CD4-positive, alpha-beta T cell treated with Interferon alpha-2 for 1 hour (primary cell): ENCODE measurements at places on chromosomes 3 and 15.

DNA sequence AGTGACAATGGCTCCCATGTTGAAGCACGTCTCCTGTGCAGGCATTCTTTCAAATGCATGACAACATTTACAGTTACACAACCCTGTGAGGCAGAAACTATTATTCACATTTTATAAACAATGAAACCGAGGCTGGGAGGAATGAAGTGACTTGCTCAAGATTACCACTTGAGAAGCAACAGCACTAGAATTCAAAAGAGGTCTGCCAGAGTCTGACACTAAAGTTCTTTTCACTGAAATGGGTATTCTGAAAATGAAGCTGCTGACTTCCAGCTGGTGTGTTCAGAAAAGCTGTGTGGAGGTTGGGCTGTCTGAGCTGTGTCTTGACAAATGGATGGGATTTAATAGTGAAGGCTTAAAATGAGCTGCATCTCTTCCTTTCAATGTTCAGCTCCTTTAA lies 104.4 kb downstream of the THSD4 start:
- DNase-seq = no peak

GRCh38 chr3:185318141-185318540 lies 44.8 kb upstream of the MAP3K13 start:
- DNase-seq = no peak

DNA sequence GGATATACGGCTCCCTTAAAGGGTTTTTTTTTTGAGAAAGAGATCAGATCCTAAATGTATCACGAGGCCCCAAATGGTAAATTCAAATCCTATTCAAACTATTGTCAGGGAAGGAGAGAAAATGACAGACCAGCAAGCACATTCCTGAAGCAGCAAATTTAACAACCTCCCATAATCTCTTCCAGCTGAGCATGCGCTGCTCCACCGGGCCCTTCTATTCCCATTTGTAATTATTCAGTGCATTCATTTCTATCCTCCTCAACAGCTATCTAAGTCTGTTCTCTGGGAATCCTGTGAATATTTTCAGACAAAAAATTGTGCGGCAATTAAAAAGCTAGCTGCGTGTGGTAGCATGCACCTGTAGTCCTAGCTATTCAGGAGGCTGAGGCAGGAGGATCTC lies 43.2 kb downstream of the MAGI1 start:
- DNase-seq = no peak

DNA sequence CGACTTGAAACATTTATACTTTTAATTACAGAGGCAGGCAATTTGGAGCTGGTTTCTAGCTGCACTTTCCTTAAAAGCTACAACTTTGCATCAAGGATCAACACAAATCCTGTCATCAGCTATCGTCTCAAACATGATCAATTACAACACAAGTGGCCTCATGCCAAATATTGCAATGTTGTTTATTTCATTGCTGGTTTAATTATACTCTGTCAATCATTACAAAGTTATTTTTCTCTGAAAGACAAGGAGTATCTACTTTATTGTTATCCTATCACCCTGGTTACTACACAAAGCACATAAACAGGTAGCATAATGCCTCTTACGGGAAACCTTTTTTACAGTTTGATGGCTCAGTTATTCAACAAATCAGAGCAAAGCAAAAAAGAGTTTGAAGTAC lies 58.0 kb upstream of the FOXB1 start:
- no peak for DNase-seq

- no peak for DNase-seq
Observed at GRCh38 chr3:128410669-128411573, 55.8 kb downstream of the DNAJB8 start.

GRCh38 chr3:86563400-86563970 lies 427.5 kb downstream of the VGLL3 start:
- DNase-seq = no peak

GRCh38 chr3:165614337-165614736 lies 222.9 kb downstream of the BCHE start:
- no peak for DNase-seq

DNA sequence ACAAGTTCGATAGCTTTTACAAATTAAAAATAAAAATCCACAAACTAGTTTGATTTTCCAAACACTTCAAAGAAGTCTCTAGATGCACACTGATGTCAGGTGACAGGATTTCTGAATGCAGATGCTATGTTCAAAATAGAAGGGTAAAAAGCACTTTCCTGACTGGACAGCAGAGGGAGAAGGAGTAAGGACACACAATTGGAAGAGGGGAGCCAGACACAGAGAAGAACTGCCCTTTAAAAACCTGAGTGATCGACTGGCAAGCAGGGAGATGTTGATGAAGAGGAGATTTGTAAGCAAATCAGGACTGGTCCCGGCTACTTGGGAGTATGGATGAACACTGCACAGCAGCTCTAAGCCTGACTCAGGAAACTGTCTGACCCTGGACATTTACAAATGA lies 612.8 kb downstream of the MAGI1 start:
- DNase-seq = no peak

- no peak for DNase-seq
Observed at GRCh38 chr15:101526442-101526841, 36.9 kb upstream of the PCSK6 start.

GRCh38 chr3:189225431-189225830 lies 53.7 kb downstream of the TPRG1 start:
- no peak for DNase-seq

GRCh38 chr15:67792250-67792942 lies 32.9 kb upstream of the SKOR1 start:
- no peak for DNase-seq

GRCh38 chr3:99768126-99768525 lies 49.5 kb upstream of the CMSS1 start:
- no peak for DNase-seq

- DNase-seq = no peak
Observed at GRCh38 chr15:66231394-66232266, 21.9 kb downstream of the MEGF11 start.

- DNase-seq = no peak
Observed at GRCh38 chr3:196883361-196883760, 15.6 kb downstream of the SENP5 start.

- DNase-seq = peak; percentile 63
Observed at GRCh38 chr3:53269888-53270880, 14.4 kb upstream of the TKT start.

GRCh38 chr3:58824777-58825176 lies 158.2 kb upstream of the FAM3D start:
- DNase-seq = no peak

DNA sequence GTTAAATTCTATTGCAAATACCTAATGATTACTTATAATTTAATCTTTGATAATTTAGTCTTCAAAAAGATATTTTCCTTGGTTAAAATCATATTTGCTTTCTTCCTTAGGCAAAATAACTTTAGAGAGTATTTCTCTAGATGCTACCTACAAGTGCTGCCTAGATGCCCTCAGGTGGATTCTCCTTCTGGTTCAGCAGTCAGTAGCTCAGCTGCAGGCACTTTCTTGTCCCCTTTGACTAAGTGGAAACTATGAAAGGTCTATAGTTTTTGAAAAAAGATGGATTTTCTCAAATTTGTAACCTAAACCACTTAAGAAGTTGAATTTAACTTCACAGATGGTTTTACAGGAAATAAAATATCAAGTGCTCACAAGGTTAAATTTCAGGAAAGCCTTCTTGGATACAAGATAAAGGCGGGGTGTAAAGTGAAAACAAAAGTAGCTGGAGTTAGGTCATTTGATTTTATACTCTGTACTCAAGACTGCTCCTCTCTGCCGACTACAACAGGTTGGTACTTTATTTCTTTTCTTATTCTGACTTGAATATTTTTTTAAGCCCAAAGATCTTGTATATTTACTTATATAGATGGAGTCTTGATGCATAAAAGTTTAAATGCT lies at the start of gene ACKR4:
Gene ACKR4 (plus strand): TSS at position 455 of the 618 bp plus-strand sequence. CDS start 3,128 bp downstream, outside the sequence.
- DNase-seq = no peak

DNA sequence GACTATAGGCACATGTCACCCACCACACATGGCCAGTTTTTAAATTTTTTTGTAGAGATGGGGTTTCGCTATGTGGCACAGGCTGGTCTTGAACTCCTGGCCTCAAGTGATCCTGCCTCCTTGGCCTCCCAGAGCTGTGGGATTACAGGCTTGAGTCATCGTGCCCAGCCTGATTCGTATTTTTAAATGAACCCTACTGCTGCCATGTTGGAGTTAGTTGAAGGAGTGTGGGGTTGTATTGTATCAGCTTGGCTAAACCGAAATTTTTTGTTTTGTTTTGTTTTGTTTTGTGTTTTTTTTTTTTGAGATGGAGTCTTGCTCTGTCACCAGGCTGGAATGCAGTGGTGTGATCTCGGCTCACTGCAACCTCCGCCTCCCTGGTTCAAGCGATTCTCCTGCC lies 11.8 kb upstream of the ZNF770 start:
- DNase-seq = no peak

- DNase-seq = no peak
Observed at GRCh38 chr3:133276594-133276993, 123.3 kb upstream of the BFSP2 start.

DNA sequence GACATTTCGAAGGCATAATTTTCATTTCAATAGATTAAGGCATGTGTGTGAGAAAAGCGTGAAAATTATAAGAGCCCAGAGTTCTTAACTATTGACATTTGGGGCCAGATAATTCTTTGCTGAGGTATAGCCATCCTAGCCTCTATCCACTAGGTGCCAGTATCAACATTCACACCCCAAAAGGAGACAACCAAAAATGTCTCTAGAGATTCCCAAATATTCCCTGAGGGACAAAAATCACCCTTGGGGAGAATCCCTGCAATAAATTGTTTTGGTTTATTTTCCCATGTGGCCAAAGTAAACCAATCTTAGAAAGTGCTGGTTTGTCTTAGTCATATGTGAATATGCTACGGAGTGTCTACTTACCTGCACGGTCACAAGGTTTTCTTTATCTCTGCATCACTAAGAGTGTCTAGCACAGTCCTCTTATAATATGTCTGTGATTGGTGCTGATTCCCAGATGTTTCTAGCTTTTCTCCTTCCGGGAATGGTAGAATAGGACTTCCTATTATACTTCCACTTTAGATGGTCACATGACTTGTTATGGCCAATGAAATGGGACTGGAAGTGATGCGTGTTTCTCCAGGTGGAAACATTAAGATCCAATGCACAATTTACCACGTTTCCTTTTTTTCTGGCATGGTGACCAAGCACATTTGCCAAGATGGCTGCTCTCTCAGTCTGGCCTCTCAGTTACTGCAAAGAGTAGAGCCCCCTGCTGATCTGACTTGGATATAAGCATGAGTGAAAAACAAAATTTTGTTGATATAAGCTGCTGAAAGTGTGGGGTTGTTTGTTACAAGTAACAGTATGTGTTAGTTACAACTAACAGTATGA lies 8.0 kb upstream of the KBTBD8 start:
- no peak for DNase-seq

DNA sequence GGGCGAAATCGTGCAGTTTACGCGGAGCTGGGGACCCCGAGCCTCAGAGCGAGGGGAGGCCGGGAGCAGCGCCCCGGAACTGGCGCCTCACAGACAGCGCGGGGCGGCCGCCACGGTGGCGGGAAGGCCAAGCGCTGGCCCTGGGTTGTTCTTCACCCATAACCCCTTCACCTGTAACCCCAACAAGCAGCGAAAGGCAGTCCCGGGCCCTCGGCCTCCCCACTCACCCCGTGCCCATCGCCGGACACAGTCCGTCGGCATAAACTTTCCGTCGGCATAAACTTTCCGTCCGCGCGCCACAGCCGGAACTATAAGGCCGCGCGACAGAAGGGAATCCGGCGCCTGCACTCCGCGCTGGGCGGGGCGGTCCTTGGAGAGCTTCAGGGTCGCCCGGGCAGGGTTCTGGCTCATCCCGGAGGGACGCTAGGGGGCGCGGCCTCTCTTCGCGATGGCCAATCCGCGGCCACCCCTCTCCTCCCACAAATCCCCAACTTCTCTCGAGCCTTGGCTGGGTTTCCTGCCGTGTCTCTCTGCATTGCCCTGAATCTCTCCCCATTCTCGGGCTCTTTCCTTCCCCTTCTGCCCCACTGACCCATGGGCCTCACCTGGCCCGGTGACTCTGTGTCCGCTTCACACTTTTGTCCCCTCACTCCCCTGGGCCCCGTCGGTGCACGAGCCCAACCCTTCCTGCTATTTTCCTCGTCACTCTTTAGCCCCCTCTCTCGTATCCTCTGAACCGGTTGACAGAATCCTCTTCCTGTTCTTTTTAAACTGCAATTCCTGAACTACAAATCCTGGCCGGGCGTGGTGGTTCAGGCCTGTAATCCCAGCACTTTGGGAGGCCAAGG lies at the start of gene INTS14:
Gene INTS14 (minus strand): TSS at position 261 of the 848 bp plus-strand sequence. CDS start 3,751 bp downstream, outside the sequence.
- peak; percentile 93 for DNase-seq

DNA sequence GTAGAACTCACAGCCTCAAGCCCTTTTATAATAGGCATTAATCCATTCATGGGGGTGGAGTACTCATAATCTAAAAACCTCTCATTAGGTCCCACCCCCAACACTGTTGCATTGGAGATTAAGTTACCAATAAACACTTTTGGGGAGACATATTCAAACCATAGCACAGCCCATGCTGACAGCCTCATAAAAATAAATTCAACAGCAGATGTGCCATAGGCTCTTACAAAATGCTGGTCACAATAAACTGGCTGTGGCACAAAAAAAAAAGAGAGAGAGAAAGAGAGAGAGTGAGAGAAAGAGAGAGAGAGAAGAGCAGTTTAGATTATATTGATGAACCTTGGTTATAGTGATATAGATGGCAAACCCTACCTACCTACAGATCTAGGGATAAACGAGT lies 1000.9 kb downstream of the TUSC7 start:
- DNase-seq = no peak

DNA sequence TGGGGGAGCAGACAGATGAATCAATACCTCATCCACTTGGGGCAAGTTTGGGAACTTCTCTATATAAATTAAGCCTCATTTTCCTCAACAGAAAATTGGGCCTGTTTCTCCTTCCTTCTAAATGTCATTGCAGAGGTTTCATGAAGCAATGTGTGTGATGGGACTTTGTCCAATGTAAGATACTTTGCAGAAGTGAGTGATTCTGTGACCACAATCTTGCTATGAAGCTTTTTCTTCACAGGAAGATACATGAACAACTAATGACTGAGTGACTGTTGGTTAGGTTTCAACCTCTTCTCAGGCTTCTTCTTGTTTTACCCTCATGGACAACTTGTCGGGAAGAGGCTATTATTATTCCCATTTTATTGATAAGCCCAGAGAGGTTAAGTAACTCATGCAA lies 11.0 kb downstream of the TMEM45A start:
- DNase-seq = no peak

- no peak for DNase-seq
Observed at GRCh38 chr3:25592510-25592968, 72.2 kb downstream of the TOP2B start.

DNA sequence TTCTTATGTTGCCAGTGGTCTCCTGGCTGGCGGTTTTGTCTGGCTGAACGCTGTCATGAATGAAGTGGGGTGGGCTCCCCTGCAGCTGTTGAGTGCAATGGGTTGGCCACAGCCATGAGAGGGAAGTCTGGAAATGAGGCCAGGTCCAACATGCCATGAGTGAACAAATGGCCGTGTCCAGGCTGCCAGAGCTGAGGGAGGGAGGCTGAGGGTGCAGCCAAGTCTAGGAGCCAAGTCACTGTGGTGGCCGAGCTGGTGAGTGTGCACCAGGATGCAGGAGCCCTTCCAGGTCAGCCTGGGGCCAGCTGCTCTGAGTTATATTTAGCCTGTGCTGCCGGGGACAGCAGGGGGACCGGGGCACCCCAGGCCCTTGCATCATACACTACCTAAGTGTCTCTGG lies 24.7 kb upstream of the PRR23E start:
- no peak for DNase-seq
